Caudate nucleus (tissue), 63 donors: ENCODE measurements at places on chromosomes 5 and 9.

DNA sequence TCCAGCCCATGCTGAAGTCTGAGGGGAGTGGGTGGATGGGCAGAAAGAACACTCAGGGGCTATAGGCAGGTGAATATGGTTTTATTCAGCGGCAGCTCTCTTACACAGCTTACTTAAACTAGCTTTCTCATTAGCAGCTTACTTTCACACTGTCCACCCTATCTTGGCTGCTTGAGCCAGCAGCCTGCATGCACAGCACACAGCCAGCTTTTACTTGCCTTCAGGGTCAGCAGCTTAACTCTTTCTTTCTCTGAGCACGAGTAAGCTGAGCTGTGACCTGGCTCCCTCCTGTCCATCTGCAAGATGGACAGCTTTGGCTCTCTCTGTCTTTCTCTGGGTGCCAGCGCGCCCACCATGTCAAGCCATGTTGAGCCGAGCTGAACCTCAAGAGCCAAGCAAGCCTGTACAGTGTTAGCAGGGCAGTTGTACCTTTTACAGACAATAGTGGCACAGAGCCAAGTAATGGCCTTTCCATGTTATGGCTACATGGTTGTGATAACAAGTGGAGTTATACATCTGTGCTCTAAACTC is 1054.9 kb downstream of the PTPRD start:
- no peak for DNase-seq

- no peak for DNase-seq
Observed at GRCh38 chr5:147382776-147383175, 127.1 kb downstream of the DPYSL3 start.

GRCh38 chr5:158565017-158565789 is 534.5 kb downstream of the EBF1 start:
- DNase-seq, result no peak

DNA sequence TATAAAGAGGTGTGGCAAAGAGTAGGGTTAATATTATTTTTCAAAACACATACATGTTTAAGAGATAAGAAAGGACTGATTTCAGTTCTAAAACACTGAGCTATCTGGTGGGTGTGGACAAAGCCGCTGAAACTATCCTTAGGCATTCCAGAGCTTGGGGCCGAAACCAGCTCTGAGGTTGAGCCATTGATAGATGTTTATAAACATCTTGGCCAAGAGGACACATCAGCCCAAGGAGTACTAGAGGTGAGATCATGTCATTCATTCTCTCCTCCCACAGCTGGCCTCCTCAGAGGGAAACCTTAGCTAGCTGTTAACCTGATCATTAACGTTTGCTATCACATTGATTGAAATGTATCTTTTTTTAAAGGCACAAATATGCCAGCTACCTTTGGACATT is 89.9 kb downstream of the NLN start:
- DNase-seq, result no peak

GRCh38 chr5:179275941-179276837 is 69.1 kb downstream of the ADAMTS2 start:
- DNase-seq, result no peak
